ENCODE measurements at places on chromosomes 11 and 22.

DNA sequence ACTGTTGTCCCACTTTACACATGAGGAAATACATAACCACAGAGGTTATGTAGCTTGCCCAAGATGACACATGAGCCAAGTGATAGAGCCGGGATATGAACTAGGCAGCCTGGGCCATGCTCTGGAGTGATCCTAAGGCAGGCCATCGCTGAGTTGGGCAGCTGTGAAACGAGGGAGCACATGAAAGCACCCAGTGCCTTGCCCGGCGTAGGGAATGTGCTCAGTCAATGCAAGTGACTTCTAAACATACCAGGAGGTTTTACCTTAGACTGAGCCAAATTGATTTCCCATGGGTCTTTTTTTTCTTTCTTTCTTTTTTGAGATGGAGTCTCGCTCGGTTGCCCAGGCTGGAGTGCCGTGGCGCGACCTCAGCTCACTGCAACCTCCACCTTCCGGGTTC, 10.5 kb downstream of the GRIK4 start:
- DNase-seq: no peak

- no peak for DNase-seq
Observed at GRCh38 chr11:129620237-129621104, 195.2 kb upstream of the TMEM45B start.

- no peak for DNase-seq
Observed at GRCh38 chr11:134460881-134461280, 48.8 kb upstream of the B3GAT1 start.

- no peak for DNase-seq
Observed at GRCh38 chr22:27576413-27576812, 225.1 kb downstream of the MN1 start.

- no peak for DNase-seq
Observed at GRCh38 chr11:99881610-99882009, 805.5 kb upstream of the ARHGAP42 start.

GRCh38 chr22:28093711-28094110, 174.7 kb upstream of the PITPNB start:
- no peak for DNase-seq

DNA sequence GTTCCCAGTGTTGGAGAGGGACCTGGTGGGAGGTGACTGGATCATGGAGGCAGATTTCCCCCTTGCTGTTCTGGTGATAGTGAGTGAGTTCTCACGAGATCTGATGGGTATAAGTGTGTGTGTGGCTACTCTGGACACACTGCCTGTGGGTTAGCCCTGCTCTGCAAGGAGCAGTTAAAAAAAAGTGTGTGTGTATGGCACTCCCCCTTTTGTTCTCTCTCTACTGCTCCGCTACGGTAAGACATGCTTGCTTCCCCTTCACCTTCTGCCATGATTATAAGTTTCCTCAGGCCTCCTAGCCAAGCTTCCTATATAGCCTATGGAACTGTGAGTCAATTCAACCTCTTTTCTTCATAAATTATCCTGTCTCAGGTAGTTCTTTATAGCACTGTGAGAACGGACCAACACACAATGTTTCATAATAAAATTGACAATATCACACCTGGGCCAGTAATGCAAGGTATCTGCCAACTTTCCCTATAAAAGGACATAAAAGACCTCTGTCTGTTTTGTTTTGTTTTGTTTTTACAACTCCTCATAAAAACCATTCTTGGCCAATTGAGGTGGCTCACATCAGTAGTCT, 20.2 kb downstream of the CLTCL1 start:
- no peak for DNase-seq

GRCh38 chr11:71097506-71098240, 154.7 kb downstream of the SHANK2 start:
- DNase-seq: no peak

- no peak for DNase-seq
Observed at GRCh38 chr11:67405196-67405567, 1.3 kb downstream of the TBC1D10C start.

- peak; percentile 51 for DNase-seq
Observed at GRCh38 chr11:80627364-80627763, 1186.5 kb upstream of the TENM4 start.

DNA sequence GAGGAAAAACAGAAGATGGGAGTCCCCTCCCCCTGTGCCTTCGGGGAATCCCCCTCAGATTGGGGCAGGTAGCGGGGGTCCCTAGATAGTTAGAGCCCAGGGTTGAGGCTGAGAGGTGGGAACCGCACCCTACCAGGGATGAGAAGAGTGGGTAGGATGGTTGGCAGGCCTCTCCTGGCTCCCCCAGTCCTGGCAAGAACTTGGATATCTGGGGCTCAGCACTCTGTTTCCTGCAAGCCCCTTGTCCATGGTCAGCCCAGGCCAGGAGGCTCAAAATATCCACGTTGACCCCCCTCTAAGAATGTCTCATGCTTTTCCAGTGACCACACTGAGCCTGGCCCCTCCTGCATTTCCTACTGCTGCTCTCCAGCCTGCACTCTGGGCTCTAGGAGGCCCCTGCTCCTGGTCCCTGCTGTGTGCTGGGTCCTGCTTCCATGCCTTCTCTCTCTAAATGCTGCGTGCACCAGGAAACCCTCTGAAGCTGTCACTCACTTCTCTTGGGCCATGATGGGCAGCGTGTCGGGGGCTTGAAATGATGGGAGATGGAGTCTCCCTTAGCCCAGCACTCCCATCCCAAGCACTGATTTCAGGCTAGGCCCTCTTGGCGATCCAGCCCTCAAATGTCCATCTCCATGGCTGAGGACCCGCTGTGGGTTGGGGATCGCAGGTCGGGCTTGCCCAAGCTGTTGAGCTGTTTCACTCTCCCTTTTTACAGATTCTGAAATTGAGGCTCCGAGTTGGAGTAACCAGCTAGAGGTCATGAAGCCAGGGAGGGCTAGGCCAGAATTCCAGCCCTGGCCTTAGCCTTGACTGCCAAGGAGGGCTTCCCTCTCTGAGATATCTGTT, 2.0 kb downstream of the MAP3K11 start:
- DNase-seq: peak; percentile 36

GRCh38 chr11:77039491-77040400, 5.5 kb downstream of the B3GNT6 start:
- peak; percentile 81 for DNase-seq

DNA sequence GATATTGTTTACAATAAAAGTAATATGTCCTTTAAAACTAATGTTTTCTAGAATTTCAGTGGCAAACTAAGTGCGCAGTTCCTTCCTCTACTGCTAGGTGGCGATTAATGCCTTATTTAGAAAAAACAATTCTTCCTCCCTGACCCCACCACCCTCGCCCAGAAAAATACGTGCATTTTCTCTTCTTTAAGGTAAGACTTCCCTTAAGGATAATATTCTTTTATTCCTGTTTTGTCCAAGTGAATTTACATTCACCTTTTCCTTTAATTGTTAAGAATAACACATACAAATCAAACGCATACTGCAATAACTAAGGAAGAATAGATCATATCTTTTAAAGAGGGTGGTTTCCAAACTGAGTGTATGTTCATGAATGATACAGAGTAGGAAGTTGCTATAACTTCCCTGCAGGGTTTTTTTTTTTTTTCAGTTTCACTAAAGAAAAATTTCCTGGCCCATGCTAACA, 17.0 kb upstream of the PSMA1 start:
- DNase-seq: peak; percentile 46

DNA sequence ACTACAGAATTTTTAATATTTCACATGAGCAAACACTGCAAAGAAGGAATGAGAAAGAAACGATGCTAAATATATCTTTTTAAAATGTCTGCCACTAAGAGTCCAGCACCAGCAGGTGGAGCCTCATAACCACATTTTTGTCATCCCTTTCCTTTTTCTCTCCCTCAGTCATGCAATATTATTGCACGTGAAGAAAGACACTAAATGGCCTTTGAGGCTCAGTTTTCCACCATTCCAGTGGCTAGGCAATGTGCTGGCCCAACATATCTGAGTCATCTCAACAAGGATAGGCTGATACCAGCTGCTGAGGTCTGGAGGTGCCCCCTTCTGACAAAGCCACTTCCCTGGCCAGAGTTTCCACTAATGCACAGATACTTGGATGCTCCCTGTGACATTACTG, 1.8 kb downstream of the ALKBH8 start:
- DNase-seq: peak; percentile 41

GRCh38 chr11:16818284-16818683, 79.8 kb downstream of the C11orf58 start:
- DNase-seq: no peak

- DNase-seq: peak; percentile 46
Observed at GRCh38 chr11:56700242-56700913, 1.5 kb downstream of the OR9G1 start.

DNA sequence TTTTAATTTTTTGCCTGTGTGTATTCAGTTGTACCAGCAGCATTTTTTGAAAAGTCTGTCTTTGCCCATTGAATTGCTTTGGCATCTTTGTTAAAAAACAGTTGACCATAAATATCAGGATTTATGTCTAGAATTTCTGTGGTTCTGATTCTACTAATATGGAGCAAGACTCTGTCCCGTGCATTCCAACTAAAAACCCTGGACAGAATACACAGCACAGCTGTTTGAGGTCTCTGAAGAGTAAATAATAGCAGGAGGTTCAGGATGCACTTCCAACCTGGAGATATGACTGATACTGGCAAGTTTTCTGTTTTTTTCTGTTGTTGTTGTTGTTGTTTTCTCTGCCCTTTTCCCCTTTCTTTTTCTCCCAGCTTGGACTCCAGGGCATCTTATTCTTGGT, 141.9 kb downstream of the TMEM135 start:
- DNase-seq: no peak

GRCh38 chr11:105033781-105034180, 1.2 kb downstream of the CASP1 start:
- no peak for DNase-seq

GRCh38 chr11:14657841-14658240, 14.2 kb downstream of the PDE3B start:
- peak; percentile 37 for DNase-seq

GRCh38 chr11:104798789-104799188, 99.5 kb downstream of the CASP12 start:
- DNase-seq: no peak

- DNase-seq: peak; percentile 79
Observed at GRCh38 chr11:46489656-46490560, 98.3 kb upstream of the CHRM4 start.

GRCh38 chr11:65286686-65287085, 24.9 kb downstream of the POLA2 start:
- no peak for DNase-seq

DNA sequence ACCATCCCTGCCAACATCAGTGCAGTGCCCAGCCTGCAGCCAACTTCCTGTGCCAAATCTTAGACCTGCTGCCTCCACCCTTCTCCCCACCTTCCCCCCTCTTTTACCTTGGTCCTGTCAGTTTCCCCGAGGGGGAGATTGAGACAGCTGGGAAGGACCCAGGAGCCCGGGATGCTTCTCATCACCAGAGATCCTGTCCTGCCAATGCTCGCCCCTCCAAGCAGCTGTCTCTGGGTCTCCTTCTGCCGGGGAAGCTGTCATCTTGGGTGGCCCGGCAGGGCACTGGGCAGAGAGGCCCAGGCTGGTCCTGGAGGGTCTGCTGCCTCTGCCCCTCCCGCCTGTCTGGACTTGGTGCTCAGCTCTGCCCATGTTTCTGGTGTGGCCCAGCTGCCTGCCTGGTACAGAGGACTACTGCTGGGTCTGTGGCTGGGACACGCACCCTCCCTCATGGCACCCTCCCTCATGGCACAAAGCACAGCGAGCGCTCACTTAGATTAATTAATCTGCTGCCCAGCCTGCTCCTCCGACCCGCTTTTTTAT, 60.4 kb upstream of the THY1 start:
- DNase-seq: no peak

DNA sequence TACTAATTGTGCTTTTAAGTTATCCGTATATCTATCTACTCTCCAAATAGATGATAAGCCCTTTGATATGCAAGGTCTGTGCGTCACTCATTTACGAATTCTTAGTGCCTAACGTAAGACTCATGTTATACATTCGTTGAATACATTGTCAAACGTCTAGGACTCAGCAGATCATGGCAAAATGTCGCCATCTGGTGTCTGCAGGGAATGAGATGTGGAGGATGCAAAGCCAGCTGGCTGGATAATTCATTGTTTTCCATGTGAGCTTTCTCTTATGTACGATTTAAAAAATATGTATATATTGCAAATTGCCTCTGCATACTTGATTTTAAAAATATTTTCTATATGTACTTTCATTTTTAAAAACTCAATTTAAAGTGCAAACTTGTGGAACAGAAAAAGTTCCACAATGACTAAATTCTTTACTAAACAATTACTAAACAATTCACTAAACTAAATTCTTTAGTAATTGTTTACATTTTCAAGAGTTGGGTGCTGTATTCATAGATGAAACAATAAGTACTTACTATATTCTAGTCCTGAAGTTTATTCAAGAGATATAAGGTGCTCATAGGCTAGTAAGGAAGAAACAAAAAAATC, 33.8 kb downstream of the ZNF202 start:
- DNase-seq: peak; percentile 86

DNA sequence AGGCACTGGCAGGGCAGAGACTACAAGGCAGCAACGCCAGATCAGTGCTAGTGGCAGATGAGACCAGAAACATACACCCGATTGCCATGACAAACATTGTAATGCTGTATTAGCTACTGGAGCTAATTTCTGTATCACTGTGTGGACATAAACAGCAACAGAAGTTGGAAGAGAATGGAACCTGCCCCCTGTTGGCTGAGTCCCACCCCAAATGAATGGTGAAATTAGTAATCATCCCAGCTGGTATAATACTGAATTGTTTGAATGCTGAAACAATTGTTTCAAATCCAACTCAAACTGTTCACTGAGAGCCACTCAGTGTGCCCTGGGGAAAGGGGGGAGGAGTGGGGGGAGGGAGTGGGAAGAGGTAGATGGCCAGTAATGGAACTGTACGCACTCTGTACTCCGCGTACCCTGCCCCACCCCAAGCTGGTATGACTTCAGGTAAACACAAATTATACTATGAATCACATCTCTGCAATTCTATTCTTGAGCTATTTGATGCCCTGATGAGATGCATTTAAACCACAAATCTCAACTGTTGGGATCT, 11.2 kb upstream of the BIRC3 start:
- no peak for DNase-seq

DNA sequence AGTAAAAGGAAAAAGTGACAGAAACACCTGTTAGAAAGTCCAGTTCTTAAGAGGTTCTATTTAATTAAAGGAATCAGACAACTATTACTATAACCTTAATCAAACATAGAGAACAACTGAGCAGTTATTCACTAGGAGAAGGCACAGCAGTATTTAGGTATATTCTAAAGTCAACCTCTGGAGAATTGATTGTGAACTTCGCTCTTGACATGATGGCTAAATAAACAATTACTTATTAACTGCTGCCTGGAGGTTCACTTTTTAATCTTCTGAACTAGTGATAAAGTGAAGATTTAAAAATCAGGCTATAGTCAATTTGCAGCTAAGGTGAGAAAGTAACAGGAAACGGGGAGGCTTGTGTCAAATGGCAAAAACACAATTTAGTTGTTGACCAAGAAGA, 557.3 kb downstream of the FAM181B start:
- peak; percentile 3 for DNase-seq

GRCh38 chr22:42632096-42632495, 8.3 kb downstream of the ATP5MGL start:
- DNase-seq: no peak

GRCh38 chr11:14413307-14414069, 54.5 kb upstream of the RRAS2 start:
- DNase-seq: peak; percentile 93
